Fibroblast of skin of right quadriceps (primary cell): ENCODE measurements at places on chromosomes 2 and 18.

DNA sequence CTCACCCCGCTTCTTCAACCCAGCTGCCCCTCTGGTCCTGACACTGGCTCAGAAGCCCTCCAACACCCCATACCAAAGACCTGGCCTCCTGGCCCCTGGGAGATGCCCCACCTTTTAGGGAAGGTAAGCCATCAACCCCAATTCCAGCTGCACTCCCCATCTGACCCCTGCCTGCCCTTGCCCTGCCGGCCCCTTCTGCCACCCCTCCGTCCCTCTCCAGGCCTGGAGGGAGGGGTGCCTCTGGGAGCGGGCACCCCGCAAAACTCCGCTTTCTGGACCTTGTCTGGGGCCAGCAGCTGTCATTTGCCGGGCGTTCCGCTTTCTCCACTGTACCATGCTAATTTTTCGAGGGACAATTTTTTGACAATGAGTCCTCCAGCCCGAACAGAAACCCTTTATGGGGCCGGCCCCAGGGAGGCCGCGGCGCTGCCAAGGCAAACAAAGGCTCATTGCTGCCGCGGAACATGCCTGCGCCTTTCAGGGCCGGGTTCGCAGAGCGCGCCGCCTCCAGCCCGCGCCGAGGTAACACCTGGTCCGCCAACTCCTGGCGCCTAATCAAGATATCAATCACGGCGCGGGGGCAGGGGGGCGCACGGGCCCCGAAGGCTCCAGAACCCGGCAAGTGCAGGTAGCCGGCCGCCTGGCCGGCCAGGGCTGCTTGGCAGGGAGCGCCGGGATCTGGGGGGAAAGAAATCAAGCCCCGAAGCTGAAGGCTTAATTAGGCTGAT lies 96.0 kb downstream of the INHBB start:
- peak; percentile 13 for DNase-seq

DNA sequence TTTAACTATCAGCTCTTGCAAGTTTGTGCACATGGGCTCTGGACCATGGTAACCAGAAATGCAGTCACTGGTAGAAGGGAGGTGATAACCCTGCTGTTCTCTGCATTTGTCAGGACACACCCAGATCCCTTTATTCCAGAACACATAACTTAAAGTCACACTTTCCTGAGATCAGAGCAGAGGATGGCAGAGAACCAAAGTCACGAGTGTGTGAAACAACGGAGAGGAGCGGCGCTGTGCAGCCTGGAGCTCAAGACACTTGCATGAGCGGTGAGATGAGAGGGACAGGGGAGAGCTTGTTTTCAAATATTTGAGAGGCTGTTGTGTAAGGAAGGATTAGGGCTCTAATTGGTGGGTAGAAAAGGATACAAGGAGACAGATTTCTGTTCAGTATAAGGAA lies 43.3 kb upstream of the AAK1 start:
- no peak for DNase-seq

DNA sequence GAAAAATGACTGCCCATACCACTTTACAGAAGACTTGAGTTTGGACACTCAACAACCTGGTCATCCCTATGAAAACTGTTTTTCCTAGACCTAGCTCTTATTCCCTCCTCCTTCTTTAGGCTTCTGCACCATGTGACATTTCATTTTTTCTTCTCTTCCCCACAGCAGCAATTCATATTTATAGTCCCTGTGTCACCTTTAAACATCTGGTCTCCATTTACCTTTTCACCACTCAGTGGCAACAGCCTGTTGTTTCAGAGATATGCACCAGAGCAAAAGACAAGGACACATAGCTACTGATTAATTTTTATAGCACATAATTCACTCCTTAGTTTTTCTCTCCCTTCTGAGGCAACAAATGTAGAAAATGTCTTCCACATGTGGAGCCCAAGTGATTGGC lies 118.7 kb downstream of the RIT2 start:
- DNase-seq: no peak

GRCh38 chr2:134718817-134719814 lies at the start of gene TMEM163:
TSS of gene TMEM163 (minus strand) at chr2:134719000.
- no peak for DNase-seq

DNA sequence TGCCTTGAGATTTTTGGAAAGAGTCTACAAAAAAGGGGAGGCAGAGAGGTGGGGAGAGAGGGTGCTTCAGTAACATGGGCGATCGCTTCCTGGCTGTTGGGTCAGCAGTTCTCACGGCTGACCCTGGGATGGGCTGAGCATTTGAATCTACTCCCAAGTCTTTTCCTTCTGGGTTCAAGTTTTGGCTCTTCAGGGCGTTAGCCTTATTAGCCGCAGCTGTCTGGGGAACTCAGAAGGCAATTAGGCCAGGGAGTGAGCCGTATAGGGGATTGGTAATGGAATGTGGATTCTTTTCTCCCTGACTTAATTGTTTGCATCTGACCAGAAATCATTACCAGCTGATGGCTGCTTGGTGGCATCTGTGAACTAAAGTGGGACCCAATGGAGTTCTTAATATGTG lies 250.5 kb upstream of the SKOR2 start:
- peak; percentile 12 for DNase-seq

- DNase-seq: no peak
These were observed 138.3 kb downstream of the FMNL2 start for GRCh38 chr2:152473151-152473857.

DNA sequence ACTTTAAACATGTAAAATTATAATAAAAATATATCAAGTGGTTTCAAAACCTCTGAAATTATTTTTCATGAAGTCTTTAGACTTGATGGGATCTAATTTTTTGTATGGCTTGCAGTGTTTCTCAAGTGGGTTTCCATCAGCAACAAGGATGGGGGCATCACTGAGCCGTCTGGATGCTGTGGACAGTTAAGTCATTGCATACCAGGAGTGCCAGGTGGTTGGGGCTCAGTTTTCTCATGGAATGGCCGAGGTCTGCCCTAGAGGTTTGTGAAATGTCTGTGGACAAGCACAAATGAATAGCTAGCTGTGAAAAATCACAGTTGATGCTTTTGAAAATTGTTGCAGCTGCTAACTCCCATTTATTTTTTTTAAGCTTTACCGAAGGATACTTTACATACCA lies 1.7 kb downstream of the PRELID3A start:
- peak; percentile 31 for DNase-seq

GRCh38 chr18:58501066-58501896 lies 127.6 kb downstream of the ALPK2 start:
- no peak for DNase-seq

- DNase-seq: no peak
These were observed 41.5 kb downstream of the RNF144A start for GRCh38 chr2:6958616-6959235.

DNA sequence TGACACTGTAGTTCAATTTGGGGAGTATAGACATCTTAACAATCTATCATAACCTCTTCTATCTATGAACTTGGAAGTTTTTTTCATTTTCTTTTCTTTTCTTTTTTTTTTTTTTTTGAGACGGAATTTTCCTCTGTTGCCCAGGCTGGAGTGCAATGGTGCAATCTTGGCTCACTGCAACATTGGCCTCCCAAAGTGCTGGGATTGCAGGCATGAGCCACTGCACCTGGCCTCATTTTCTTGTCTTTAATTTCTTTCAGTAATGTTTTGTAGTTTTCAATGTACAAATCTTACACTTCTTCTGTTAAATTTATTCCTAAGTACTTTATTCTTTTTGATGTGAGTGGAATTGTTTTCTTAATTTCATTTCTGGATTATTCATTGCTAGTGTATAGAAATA lies 14.6 kb downstream of the ASAP2 start:
- no peak for DNase-seq

- no peak for DNase-seq
These were observed 165.5 kb downstream of the GFPT1 start for GRCh38 chr2:69221512-69221911.

DNA sequence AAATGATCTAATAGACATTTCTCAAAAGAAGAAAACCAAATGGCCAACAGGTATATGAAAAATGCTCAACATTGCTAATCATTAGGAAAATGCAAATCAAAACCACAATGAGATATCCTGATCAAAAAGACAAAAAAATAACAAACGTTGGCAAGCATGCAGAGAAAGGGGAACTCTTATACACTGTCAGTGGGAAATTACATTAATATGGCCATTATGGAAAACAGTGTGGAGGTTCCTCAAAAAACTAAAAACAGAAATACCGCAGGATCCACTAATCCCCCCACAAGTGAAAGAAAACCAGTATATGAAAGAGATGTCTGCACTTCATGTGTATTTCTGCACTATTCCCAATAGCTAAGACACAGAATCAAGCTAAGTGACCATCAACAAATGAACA lies 57.7 kb upstream of the CTIF start:
- DNase-seq: no peak

DNA sequence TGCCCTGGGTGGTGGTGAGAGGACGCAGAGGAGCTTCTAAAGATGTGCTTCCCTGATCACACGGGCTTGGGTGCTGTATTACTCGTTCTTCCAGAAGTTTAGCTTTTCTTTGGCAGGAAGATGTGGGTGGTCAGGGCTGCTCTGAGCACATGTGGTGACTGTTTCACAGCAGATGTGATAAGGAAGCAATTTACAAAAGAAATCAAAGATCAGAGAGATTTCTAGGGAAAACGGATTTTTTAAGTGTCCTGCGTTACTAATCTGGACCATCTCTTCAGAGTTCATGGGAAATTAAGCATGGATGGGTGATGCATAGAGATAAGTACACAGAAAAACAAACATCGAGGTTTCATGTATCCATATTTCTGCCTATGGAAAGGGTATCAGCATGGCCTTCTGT lies 99.4 kb downstream of the WDSUB1 start:
- DNase-seq: peak; percentile 24

DNA sequence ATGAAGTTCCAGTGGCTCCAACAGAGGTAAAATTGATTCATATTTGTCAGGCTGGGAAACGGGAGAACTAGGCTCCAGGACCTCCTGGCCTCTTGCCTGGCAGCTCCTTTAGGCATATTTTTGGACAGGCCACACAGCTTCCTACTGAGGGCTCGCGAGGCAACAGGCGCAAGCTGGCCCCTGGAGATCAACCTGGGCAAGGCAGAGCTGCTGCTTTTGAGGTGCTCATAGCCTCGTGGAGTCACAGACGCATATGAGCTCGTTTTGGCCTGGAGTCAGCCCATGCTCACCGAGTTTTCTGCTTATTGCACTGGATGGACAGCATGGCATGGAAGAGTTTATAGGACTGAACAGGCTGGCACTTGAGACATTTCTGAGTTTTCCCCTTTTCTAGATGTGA lies 97.7 kb downstream of the CAPN13 start:
- DNase-seq: no peak

- no peak for DNase-seq
These were observed 270.5 kb upstream of the NCKAP5 start for GRCh38 chr2:133838642-133839365.

DNA sequence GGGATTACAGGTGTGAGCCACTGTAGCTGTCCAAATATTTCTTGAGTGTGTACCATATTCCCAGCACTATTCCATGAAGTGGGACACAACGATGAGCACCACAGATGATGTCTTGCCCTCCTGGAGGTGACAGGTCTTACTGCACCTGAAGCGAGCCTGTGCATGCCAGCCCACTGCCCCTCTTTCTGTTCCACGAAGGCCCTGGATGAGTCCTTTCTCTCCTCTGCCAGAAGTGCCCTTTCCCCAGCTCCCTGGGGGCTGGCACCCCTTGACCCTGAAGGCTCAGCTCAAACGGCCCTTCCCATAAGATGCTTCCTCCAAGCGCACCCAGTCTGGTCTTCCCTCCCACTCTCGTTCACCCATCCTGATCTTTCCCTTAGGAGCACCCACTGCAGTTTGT lies 5.5 kb downstream of the ATP6V1B1 start:
- DNase-seq: no peak

- no peak for DNase-seq
These were observed 553.7 kb downstream of the SLC4A3 start for GRCh38 chr2:220181165-220181564.

DNA sequence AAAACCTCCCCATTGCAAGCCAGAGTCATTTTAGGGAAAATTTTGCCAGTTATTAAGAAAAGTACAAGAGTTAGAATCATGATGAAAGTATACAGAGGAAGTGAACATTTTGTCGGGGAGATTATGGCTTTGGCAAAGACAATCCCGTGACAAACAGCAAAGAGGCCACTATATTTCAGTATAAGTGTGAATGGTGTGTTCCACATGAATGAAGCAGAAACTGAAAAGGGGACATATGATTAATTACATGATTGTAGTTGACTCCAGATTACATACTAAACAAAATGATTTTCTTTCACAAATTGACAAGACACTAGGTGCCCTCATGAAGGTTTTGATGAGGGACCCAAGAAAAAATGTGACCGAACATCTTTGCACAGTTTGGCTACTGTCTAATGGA lies 42.0 kb downstream of the SP140 start:
- no peak for DNase-seq

GRCh38 chr2:240235811-240236210 lies 95.4 kb upstream of the OTOS start:
- DNase-seq: no peak

DNA sequence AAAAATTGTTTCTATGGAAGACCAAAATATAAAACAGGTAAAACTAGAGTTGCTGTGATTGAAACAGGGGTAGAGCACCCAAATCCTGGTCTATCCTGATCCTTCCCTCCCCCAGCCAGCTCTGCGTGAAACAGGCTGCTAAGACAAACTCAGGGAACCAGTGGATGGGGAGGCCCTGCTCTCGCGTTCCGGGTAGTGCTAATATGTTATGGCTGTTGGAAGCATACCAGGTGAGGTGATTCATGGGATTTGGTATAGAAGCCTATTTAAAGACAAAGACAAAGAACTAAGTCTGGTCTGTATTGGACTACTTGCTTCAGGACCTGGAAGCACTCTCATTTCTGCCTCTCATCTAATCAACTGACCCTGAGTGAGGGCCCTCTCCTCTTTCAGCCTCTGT lies 63.0 kb upstream of the CCBE1 start:
- peak; percentile 39 for DNase-seq

DNA sequence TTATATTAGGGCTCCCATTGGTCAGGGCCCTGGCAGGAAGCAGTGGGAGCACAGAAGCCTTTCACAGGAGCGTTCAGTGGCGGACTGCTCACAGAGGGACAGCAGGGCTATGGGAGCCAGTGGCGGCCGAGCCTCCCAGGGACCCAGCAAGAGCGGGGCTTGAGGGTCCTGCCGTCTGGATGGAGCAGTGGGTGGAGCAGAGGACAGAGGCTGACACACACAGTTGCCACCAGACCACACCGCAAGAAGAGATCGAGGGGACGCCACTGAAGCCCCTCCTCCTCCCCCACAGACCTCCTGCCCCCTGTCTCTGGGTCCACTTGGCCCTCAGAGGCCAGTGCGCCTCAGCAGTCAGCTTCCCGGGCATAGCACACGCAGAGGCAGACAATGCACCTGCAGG lies 39.3 kb downstream of the SALL3 start:
- DNase-seq: no peak

GRCh38 chr2:146615778-146616177 lies 1229.1 kb upstream of the ACVR2A start:
- DNase-seq: no peak

GRCh38 chr2:60899892-60900249 lies 18.5 kb downstream of the REL start:
- no peak for DNase-seq
